Stimulated activated CD4-positive, alpha-beta T cell treated with anti-CD3 and anti-CD28 coated beads, Interleukin-4, amount 100 ng/mL, for 4 hours (primary cell): ENCODE measurements at places on chromosomes 2 and 18.

DNA sequence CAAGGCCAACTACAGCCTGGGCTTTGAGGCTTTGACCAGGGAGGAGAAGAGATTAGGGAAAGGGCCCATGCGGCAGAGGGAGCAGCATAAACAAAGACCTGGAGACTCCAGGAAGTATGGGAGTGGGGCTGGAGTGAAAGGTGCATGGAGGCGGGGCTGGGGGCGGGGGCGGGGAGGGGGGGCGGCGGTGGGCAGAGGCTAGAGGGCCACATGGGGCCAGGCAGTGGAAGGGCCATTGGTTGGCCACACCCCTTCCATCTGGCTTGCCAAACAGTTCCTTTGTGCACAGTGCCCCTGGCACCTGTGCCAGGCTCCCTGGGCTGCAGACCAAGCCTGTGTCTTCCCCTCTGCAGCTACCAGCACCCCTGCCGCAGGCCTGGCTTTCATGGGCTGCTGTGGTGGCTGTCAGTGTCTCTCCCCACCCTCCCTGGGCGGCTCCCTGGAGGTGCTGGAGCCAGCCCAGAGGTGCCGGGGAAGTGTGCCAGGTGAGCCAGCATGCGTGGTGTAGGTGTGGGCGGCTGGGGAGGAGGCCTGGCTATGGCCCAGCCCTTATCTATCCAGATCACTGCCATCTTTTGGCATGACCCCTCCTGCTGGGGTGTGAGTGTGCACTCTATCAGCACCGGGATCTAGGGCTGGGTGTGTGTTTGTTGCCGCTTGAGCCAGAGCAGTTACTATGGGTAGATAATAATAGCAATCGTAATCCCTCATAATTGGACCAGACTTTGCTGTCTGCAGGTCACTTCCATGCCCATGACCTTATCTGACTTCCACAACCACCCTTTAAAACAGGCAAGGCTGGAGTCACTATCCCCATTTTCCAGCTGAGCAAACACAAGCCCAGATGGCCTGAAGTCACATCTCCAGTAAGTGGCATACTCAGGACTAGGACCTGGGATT, 30.5 kb downstream of the DNMT3A start:
- DNase-seq, result no peak

DNA sequence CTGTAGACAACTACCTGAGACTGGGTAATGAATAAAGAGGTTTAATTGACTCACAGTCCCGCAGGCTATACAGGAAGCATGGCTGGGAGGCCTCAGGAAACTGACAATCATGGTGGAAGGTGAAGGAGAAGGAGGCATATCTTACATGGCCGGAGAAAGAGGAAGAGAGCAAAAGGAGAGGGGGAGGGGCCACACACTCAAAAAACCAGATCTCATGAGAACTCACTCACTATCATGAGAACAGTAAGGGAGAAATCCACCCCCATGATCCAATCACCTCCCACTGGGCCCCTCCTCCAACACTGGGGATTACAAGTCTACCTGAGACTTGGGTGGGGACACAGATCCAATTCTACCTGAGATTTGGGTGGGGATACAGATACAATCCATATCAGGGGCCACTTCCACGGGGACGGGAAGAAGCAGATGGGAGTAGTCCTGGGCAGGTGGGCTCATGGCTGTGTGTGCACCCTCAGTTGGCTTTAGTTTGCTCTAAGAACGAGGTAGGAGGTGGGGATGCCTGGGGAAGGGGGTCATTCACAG, 9.9 kb downstream of the MAB21L4 start:
- no peak for DNase-seq

- DNase-seq, result no peak
Measured at GRCh38 chr2:152925547-152926448, 207.4 kb downstream of the ARL6IP6 start.

GRCh38 chr2:176554101-176555048, 285.1 kb downstream of the MTX2 start:
- DNase-seq, result peak; percentile 10

- no peak for DNase-seq
Measured at GRCh38 chr2:157236404-157236803, 21.1 kb upstream of the GALNT5 start.

DNA sequence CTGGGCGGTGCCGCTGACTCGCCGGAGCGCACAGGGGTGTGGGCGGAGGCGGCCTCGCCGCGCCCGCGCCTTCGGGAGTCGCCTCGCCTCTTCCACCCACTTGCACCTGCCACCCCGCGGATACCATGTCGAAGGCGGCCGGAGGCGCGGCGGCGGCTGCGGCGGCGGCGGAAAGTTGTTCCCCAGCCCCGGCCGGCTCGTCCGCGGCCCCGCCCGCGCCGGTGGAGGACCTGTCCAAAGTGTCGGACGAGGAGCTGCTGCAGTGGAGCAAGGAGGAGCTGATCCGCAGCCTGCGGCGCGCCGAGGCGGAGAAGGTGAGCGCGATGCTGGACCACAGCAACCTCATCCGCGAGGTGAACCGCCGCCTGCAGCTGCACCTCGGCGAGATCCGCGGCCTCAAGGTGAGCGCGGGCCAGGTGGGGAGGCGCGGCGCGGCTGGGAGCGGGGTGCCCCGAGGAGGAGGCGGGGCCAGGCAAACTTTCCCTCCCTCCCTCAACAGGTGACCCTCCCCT, 766 bp downstream of the CCDC85A start:
- DNase-seq, result no peak
